NCI-H524 (cell line): ENCODE measurements at places on chromosomes 13 and 19.

- DNase-seq = no peak
Measured at GRCh38 chr13:45752510-45752909, 50.4 kb downstream of the CBY2 start.

DNA sequence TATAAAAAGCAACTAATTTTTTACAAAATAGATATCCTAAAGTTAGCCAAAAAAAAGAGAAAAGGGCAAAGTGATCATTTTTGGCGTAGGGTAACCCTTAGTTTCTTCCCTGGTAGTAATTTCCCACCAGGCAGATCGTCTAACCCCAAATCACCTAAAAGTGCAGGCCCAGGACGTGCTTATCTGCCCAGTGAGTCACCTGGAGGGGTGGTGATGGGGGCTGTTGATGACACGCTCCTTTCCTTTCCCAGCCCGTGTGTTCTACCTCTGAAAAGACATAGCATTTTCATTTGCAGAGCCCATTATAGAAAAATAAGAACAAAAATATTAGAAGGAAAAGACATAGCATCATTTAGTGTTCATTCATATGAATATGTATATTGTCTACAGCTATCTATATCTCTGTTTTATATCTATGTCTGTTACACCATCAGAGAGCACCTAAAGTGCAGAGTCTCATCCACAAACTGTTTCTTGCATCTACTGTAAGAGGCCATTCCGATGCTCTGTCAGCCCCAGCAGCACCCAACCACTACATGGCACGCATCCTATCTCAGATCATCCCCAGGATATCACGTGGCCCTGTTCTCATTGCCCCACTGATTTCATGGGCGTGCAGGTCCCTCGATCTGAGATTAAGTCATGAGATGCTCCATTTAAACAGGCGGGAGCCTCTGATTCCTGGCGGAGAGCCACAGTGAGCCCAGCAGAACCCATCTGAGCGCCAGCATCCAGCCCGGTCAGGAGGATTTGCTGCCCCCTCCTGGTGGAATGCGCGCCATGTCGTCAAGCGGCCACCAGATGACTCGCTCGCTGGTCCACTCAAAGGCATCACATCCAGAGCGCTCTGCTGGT, 8.5 kb upstream of the LILRB3 start:
- DNase-seq = peak; percentile 87

- DNase-seq = no peak
Measured at GRCh38 chr19:4032436-4032835, 24.9 kb downstream of the PIAS4 start.

DNA sequence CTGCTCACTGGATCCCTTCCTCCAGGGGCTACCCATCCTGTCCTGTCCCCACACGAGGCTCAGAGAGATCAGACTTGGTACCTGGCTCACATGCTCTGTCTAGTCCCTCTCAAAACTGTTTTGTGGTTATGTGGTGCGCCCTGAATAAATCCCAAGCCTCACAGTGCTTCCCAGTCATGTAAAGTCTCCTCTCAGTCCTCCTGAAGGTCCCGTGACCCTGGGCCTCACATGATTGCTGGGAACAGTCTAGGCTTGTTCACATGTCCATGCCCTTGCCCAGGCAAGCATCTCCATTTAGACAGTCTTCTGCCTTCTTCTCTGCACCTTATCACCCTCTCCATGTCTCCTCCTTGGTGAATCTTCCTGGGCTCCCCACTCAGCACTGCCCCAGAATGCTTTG, 36.0 kb upstream of the POU2F2 start:
- no peak for DNase-seq

- no peak for DNase-seq
Measured at GRCh38 chr19:2027361-2027760, 11.8 kb upstream of the BTBD2 start.

GRCh38 chr19:42409477-42409876, 17.7 kb downstream of the LIPE start:
- no peak for DNase-seq

GRCh38 chr13:74258961-74259360, 124.8 kb upstream of the KLF12 start:
- peak; percentile 74 for DNase-seq

GRCh38 chr13:22114630-22115311, 443.9 kb downstream of the FGF9 start:
- no peak for DNase-seq

DNA sequence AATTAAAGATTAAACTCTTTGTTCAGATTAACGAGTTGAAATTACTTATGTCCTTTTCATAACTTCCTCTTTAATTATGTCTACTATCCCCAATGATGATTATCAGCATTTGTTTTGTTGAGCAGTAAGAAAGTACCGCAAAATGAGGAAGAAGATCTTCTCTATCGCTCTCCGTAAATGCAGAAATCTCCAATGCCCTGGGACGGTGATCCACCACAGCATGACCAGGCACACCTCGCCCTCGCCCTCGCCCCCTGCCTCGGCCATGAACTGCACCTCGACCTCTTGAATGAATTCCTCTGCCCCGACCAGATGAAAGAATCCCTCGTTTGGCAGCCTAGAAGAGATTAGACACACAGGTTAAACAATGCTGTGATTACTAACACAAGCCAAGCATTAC, 69.1 kb downstream of the RBM26 start:
- no peak for DNase-seq

GRCh38 chr13:60169239-60170031, 5.7 kb upstream of the DIAPH3 start:
- DNase-seq = no peak

- peak; percentile 61 for DNase-seq
Measured at GRCh38 chr19:58304748-58305064, 471 bp upstream of the ERVK3-1 start.

DNA sequence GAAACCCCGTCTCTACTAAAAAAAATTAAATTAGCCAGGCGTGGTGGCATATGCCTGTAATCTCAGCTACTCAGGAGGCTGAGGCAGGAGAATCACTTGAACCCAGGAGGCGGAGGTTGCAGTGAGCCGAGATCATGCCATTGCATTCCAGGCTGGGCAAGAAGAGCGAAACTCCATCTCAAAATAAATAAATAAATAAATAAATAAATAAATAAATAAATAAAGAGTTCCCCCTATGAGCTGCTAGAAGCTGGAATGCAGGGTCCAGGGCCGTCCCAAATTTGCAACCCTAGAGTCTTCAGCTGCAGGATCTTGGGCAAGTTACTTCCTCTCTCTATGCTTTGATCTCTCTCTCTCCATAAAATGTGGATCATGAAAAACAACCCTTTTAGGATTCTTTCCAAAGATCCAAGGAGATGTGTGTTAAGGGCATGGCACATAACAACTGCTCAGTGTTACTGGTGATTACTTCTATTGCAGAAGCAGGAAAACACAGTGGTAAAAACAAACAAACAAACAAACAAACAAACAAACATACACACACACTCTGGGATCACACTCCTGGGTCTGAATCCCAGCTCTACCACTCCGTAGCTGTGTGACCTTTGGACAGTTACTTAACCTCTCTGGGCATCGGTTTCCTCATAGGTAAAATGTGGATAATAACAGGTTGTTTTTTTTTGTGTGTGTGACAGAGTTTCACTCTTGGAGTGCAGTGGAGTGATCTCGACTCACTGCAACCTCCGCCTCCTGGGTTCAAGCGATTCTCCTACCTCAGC, 78.8 kb downstream of the CACNA1A start:
- DNase-seq = no peak

GRCh38 chr19:30856376-30856775, 484.2 kb downstream of the ZNF536 start:
- DNase-seq = no peak

DNA sequence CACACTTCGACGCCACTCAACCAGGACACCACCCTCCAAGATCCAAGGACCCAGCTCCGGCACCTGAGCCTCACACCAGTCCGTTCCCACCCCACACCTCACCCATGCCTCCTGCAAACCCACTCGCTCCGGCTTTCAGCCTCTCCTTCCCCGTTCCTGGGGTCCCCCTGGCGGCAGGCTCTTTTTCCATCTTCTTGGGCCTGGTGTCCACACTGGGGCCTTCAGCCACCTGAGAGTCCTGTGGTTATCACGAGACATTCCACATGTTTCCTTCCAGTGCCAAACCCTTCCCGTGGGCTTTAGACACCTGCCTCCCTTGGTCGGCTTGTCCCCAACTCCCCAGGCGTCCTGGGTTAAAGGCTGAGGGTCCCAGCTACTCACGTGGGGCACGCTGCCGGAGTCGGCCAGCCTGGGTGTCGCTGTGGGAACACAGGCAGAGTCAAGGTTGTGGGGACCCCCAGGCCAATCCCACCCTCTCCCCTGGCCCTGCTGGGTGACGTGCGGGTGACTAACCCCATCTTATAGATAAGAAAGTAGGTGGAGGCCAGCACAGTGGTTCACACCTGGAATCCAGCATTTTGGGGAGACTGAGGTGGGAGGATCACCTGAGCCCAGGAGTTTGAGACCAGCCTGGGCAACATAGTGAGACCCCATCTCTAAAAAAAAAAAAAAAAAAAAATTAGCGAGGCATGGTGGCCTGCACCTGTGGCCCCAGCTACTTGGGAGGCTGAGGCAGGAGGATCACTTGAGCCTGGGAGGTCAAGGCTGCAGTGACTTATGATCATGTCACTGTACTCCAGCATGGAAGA, 1.9 kb downstream of the JSRP1 start:
- DNase-seq = no peak

GRCh38 chr19:32682317-32682716, 6.7 kb downstream of the RGS9BP start:
- no peak for DNase-seq

GRCh38 chr13:113273851-113274590, 23.0 kb upstream of the LAMP1 start:
- no peak for DNase-seq

DNA sequence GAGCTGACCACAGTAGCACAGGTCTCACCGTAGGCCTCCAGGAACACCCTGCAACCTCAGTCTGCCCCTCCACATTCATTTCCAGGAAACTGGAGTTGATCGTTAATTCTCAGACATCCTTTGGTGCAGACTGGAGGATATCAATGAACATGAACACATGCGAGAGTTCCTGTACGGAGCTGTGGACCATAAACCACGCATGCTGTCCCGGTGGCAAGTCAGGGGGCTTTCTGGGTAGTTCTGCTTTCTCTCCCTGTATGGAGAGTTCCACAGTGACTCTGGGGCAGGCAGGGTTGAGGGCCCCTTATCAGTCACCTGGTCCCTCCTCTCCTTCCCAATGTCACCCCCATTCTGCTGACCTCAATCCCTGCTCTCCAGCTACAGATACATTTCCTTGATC, 55.5 kb upstream of the URI1 start:
- no peak for DNase-seq

- peak; percentile 6 for DNase-seq
Measured at GRCh38 chr19:6590827-6591319, at the start of gene CD70. CD70 (minus strand) TSS chr19:6591150; CDS start chr19:6591002, 148 bp downstream.

DNA sequence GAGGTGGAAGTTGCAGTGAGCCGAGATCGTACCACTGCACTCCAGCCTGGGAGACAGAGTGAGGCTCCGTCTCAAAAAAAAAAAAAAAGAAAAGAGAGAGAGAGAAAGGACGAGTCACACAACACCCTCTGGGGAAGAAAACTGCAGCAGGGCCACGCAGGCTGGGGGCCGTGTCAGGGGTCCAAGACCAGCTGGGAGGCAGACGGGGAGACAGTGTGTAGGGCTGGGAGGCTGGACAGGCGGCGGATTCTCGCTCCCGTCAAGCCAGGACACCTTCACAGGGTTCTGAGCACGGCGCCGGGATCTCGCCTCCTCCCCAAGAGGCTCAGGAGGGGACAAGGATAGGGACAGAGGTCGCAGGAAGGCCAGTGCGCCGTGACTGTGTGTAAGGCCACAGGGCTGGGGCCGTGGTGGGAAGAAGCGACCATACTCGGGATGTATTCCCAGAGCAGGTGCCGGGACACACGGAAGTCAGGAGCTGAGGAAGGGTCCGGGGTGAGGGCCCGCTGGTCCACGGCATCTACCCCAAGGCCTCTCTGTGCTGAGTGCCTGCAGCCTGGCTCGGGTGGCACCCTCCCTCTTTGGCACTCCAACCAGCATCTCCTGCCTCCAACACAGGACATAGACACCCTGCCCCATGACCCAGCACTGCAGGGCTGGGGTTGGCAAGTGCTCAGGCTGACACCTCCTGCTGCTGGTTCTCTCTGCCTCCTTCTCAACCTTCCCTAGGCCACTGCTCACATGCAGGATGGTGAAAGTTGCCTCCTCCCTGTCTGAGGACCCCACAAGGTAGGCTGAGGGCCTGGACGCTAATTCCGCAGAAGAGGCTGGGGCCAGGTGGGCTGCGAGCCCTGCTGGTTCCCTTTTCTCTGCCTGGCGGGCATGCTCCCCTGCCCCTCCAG, 21.2 kb downstream of the ZNF787 start:
- DNase-seq = no peak

- DNase-seq = no peak
Measured at GRCh38 chr13:35979361-35979951, 151.7 kb downstream of the DCLK1 start.

- no peak for DNase-seq
Measured at GRCh38 chr13:50644081-50644871, 199.2 kb downstream of the DLEU7 start.

GRCh38 chr13:42355092-42355485, 83.1 kb downstream of the AKAP11 start:
- no peak for DNase-seq

- no peak for DNase-seq
Measured at GRCh38 chr13:23059173-23059572, 121.6 kb upstream of the SGCG start.

- DNase-seq = no peak
Measured at GRCh38 chr13:72194523-72194922, 327.5 kb upstream of the DACH1 start.

- no peak for DNase-seq
Measured at GRCh38 chr13:110150384-110151101, 156.4 kb downstream of the COL4A1 start.

DNA sequence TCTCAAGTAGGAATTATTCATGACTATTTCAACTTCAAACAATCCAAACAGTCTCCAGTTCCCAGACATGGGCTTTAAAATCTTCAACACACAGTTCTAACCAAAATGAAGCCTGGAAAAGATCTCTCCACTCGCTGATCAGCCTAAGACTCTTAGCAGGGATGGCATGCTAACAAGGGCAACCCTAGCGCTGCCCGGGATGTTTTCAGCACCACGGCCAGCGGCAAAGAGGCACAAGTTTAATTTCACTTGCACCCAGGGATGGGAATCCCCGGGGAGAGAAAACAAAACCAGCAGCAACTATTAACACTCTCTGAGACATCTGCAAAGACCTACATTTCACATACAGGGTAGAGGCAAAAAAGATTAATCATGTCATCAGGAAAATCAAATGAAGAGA, 43.0 kb downstream of the CACNA1A start:
- DNase-seq = no peak

GRCh38 chr19:50204081-50204428, 633 bp downstream of the MYH14 start:
- no peak for DNase-seq

DNA sequence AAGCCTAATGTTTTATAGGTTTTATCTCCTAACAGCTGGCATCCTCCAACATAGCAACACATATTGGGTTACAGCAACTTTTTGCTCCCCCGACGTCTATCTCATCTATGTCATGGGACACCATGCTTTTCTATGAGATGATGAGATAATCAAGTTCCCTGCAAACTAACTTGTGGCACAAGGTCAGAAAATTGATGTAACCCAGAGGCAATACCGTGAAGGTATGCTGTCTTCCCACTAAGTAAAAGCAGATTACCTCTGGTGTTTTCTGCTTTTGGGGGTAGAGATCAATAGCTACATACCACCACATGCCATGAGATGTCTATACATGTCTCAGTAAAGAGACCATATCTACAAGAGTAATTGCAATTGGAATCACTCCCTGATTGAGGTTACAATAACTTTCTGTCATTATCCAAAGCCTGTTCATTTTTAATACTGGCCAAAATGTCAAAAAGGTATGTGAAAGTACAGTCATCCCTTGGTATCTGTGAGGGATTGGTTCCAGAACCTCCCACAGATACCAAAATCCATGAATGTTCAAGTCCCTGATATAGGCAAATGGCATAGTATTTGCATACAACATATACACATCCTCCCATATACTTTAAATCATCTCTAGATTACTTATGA, 131.3 kb downstream of the CYSLTR2 start:
- DNase-seq = no peak
